ENCODE measurements at places on chromosomes 2 and 18. TPM values are rescaled to one million over a fixed set of nuclear protein-coding genes. Genes with fewer than 3 reads are reported as not detected.

DNA sequence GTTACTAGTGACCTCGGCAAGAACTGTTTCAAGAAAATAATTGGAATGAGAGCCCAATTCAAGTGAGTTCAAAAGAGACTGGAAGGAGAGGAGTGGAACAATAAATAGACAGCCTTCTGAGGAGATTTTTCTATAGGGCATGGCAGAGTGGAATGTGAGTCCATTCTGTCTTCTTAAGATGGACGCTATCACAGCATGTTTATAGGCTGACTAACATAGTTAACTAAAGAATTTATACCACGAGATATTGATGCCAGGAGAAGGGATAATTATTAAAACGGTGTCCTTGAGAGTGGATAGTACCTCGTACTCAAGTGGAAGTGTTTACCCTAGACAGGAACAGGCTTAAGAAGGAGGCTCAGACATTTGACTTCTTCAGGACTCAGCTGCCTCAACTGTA, 143.5 kb upstream of the RBBP8 start:
- DNase-seq = no peak

GRCh38 chr2:217998926-217999594, 3.7 kb downstream of the TNS1 start:
- DNase-seq = no peak

GRCh38 chr2:156538083-156538504, 101.9 kb downstream of the GPD2 start:
- DNase-seq = no peak

DNA sequence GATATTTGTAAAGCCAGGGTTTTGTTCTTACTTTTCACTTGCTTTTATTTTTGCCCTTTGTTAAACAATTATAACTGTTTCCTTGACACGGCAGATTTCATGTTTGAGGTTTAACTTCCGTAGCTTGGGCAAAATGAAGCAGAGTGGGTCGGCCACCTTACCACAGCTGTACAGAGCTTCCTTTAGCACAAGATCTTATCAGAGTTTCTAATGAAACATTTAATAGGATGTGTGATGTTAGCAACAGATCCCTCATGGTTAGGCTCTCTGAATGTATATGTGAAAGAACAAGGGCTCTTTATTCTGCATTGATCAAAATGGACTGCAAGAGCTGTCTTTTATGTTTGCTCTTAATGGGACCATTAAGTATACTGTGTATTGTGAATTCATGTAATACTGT, 22.3 kb downstream of the RNF125 start:
- DNase-seq = no peak

DNA sequence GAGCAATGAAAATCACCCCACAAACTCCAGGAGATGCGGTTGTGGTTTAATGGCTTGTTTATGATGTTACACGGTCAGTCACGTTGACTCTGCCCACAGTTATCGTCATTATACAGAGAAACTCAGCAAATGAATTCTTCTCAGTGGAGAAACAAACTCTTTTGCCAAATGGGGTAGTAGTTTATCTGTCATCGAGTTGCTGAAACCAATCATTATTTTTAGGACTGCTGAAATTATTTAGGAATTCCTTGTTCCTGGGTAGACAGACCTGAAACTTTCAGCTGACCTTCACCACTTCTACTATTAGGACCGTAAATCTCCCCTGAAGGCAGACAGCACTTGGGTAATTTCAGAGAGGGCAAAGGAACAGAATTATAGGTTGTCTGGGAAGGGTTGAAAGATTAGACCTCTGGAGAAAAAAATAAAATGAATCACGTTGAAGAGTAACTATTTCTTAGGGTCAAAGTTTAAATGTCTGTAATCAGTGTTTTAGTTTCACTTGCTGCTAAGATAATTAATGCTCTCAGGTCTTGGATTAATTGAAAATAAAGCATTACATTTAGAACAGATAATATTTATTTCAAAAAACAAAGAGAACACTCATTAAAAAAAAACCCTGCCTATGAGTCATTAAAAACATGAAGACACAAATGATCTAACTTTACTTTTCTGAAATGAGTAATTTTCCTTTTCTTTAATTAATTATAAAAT, 52.1 kb upstream of the LYPD6 start:
- no peak for DNase-seq

DNA sequence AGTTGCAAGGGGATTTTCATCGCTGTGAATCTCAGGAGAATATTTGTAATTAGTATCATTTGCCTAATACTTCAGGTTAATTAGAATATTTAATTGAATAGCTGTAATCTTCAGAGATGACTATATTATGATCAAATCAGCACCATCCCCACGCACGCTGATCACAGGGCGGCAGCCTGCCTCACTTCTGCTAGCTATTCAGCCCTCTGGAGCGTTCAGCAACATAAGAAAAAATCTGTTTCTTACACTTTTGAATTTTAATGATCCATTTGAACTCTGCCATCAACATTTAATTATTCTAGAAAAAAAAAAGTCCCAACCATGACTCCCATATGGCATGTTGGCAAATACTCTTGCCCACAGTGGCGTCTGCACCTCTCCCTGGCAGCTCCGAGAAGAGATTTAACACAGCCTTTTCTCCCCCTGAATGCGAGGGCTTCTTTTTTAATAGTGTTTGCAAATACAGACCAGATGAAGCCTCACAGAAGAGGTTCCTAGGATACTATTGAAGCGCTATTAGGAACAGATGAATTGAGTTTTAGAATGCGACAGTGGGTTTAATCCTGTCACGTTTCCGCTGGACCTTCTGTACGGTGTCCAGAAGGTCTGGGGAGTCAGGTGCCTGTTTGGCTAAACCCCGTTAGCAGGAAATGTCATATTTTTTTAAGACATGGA, 731.9 kb upstream of the SALL3 start:
- DNase-seq = no peak

- DNase-seq = no peak
Measured at GRCh38 chr18:72410399-72410798, 133.7 kb downstream of the CBLN2 start.

CDH7 gene
- not detected for total RNA-seq

HRH4 gene
- not detected for total RNA-seq

DNA sequence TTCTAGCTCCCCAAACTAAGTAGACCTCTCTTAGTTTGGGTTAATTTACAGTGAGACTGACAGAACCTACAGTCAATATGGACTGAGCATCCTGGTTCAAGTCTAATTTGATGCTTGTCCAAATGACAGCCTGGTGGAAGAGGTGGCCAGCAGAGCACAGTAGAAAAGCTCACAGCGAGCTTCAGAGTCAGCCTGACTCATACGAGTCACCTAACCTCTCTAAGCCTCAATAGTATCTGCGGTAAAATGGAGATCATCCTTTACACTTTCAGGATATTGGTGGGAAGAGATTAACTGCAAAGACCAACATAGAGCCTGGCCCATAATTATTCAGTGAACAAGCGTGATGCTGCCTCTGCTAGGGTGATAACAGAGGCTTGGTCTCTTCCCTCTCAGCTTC, 54.5 kb downstream of the DOCK10 start:
- DNase-seq = no peak

GRCh38 chr2:74831693-74832530, 2.0 kb upstream of the HK2 start:
- no peak for DNase-seq

Measured in osteocyte (in vitro differentiated cells).